ENCODE measurements at places on chromosomes 1 and 21.

DNA sequence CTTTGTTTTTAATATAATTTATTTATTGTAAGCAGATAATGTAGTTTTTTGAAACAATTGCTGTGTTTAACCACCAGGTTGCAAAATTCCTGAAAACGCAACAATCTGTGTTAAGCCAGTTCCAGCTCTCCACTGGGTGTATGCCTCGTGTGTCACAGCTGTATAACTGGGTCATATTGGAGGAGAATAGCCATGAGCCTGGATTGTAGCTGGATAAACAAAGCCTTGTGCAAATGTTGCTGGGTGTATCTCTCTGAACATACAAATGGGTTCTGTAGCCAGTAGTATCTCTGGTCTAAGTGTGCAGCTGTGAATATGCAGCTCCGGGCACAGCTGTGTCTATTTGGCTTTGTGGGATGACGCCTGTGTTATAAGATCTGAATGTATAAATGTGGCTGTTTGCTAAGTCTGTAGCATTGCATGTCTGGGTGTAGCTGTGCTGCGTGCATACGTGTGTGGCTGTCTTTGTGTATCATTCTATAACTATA, 2.8 kb downstream of the TCEA3 start:
- DNase-seq: no peak

DNA sequence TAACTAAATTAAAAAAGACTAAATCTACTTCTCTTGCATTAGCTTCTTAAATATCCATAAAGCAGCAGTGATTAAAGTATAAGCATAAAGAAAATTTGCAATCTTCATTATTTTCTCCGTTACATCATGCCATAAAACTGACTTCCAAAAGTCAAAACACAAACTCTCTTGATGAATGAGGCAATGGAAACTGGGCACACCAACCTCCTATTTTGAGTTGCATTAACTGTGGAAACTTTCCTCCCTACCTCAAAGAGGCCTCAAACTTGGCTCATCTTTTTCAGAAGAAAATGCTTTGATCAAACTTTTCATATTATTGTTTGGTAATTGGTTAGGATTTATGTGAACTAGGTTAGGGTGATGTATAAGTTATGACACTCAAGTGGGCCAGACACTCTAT, 4.1 kb upstream of the BTG3 start:
- DNase-seq: no peak

DNA sequence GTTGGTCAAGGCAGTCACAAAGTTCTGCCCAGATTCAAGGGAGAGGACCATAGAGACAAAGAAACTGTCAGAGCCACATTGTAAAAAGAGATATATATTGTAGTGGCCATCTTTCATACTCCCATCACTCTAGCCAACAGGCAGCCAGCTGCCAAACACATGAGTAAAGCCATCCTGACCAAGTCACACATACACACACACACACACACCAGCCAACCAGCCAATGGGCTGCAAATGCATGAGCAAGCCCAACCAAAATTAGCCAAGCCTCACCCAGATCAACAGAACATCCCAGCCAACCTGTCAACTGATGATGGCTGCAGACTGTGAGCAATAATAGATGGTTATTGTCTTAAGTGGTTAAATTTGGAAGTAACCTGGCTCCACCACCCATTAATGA, 120.7 kb downstream of the SEC16B start:
- DNase-seq: no peak

DNA sequence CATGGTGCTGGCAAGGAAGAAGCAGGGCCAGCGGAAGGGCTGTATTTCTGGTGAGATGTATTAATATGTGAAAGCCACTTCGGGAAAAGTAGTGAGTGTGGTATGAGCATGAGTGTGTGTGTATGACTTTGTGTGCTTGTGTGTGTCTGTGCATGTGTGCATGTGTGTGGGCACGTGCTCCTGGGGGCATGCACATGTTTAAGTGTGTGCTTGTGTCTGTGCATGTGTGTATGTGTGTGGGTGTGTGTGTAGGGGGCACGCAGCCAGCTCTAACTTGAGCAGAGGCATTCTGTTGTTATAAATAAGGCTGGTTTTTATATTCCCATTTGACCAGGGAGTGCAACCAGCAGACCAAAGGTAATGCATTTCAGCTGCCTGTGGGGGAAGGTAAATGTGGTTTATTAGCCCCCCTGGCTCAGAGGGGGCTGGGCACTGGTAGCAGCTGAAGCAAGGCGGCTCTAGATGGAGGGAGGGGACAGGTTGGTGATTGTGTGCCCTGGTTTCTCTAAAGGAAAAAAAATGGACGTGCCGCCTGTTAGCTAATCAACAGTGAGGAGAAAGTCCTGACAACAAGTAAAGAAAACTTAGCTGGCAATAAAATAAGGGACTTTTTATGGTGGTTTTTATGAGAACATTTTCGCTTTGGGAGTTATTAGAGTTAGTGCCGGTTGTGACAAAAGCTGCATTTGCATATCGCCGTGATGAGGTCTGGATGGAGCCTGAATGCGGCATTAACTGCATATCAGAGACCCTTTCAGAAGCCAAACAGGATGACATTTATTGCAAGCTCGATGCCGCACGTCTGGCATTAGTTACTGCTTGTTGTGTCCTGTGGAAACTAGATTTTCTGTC, 180.1 kb downstream of the CAMTA1 start:
- no peak for DNase-seq

GRCh38 chr1:202680586-202681352, 29.5 kb downstream of the SYT2 start:
- DNase-seq: no peak

DNA sequence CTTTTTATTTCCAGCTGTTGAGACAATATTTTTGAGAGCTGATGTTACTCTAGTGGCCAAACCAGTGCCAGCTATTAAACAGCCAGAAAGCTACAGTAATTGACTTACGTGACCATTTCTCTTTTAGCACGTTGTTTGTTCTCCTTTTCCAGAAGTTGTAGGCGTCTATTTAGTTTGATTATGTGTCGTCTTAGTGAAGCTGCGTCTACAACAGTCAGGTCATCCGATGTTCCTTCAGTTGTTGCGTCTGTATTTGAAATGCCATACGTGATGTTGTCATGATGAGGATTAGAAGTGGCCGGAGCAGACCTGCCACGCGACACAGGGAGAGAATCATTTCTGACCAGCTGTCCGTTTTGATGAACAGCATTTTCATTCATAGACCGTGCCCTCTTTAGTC, 38.2 kb downstream of the TMEM51 start:
- DNase-seq: no peak

DNA sequence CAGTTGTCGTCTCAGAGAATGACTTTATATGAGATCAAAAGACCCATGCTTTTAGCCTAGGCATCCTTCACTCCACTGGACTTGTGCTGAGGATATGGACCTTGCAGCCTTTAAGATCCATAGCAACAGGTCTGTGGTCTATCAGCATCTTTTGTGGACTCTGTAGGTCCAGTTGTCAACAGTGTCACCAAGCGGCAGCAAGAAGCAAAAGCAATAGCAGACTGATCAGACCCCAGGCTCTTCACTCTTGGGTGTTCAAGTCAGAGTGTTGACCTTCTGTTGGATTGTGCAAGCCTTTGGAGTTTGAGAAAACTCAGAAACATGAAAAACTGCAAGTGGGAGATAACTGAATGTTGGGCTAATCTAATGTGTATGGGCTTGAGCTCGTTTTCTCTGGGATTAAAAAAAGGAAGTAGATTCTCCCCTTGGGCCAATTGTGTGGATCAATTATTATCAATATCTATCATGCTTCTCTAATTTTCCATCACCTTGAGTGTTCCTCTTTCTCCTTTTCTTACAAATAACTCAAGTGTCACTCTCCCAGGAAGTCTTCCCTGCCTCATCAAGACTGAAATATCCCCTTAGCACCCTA, 144.2 kb downstream of the LYPLAL1 start:
- no peak for DNase-seq

GRCh38 chr1:61274939-61275338, 192.6 kb downstream of the NFIA start:
- no peak for DNase-seq

DNA sequence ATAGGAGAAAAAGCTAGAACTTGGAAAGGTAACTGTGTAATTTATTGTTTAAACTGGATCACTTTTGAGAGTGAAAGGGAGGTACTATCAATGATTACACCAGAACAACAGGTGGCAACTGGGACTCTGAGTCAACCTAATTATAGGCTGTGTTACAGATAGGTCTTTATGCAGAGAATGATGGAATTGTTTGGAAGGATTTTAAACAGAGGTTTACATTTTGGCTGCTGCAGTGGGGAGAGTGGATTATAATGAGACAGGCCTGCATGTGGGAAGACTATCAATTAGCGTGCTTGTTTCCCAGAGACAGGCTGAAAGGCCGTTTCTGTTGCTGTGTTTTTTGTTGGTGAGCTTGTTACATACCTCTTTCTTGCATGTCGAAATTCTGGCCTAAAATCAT, 432.9 kb downstream of the PLA2G4A start:
- no peak for DNase-seq

DNA sequence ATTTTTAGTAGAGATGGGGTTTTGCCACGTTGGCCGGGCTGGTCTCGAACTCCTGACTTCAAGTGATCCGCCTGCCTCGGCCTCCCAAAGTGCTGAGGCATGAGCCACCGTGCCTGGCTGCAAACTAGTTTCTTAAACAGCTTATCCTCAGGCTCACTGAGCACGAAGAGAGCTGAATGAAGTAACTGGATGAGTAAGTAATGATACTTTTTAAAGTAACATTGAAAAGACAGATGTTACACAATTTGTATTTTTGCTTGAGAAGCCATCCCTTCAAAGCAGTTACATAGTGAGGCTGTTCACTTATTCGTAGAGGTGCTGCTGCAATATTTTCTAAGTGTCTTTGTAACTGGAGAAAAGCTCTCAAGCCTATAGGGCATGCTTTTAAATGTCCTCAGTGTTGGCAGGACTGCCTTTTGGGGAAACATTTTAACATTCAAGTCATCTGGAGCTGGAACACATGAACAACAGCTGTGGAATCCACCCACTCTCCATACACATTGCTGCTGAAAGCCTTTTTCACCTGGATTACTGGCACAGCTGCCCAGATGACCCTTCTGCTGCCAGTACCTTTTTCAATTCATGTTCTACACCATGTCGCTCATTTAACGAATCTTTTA, 2.7 kb upstream of the YBX1 start:
- DNase-seq: no peak

DNA sequence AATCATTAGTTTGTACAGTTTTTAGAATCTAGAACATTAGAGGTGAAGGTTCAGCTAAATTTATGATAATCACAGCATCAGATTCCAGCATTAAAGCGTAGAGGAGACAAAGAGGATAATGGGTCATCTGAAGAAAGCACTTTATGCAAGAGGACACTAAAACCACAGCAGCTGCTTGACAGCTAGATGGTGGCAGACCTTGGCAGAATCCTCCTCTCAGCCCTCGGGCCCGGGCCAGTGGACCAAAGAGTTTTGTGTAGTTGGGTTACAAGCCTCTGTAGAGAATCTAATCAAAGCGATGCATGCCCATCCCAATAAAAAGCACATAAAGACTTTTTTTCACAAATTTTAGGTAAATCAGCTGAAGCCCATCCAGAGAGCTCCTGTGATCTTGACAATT, 59.4 kb downstream of the AK5 start:
- no peak for DNase-seq

DNA sequence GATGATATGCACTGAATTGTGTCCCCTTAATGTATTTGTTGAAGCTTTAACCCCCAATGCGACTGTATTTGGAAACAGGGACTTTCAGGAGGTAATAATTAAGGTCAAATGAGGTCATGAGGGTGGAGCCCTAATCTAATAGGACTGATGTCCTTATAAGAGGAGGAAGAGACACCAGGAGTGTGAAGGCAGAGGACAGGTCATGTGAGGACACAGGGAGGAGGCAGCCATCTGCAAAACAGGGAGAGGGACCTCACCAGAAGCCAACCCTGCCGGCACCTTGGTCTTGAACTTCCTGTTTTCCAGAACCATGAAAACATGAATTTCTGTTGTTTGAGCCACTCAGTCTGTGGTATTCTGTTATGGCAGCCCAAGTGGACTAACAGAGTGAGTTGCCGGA, 15.3 kb downstream of the SYF2 start:
- DNase-seq: no peak

DNA sequence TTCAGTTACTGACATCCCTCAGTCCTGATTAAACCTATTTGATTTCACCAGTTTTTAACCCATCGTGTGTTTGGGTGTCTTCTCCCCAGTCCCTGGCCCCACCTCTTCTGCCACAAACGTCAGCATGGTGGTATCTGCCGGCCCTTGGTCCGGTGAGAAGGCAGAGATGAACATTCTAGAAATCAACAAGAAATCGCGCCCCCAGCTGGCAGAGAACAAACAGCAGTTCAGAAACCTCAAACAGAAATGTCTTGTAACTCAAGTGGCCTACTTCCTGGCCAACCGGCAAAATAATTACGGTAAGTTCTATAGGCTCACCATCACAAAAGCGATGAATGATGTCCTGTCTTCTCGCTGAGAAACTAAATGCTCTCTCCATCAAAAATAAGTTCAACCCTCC, 28.7 kb downstream of the NBPF3 start:
- no peak for DNase-seq

GRCh38 chr1:221302810-221303209, 423.6 kb downstream of the HLX start:
- DNase-seq: no peak

DNA sequence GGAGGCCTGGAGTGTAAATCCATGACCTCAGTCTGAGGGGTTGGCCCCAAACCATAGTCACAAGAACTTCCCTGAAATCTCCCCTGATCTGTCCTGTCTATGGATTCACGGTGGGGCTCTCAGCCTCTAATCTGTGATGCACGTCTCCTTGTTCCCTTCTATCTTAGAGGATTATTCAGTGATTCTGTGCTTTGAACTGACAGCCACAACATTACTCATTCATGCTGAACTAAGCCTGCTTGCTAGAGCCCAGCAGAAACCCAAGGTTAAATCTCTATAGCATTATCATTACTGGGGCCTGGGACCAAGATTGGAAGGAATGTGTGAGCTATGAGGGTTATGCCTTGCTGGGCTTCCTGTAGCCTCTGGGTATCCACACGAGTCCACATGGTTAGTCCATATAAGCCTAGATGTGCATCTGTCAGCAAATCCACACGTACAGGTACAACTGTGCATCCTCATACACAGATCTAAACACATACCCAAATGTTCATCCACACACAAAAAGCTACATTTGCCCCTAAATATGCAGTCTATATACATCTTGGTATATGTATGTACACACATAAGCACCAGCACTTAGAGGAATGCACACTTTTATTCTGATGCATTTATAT, 22.4 kb upstream of the MAGOH start:
- no peak for DNase-seq

- no peak for DNase-seq
Measured at GRCh38 chr1:184031409-184032107, 6.0 kb downstream of the COLGALT2 start.

DNA sequence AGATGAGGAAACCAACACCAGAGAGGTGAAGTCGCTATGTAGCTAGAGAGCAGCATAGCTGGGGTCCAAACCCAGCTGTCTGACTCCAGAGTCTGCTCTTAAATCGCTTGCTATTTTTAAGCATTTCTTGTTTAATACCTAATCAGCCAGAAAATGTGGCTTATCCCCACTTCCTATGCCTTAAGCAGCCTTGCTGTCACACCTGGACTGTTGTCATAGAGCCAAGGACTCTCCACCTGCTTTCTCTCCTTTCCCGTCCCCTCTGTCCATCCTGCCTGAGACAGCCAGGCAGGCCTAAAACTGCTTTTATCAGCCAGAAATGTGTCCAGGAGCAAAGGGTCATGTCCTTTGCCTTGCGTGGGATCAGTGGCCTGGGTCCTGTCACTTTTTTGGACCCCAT, 28.3 kb upstream of the EPHA8 start:
- DNase-seq: no peak

- peak; percentile 56 for DNase-seq
Measured at GRCh38 chr21:29372063-29372802, 73.5 kb downstream of the BACH1 start.

Measured in activated T-cell treated with anti-CD3 and anti-CD28 coated beads for 24 hours (primary cell).